ENCODE measurements at places on chromosomes 11 and 22.

- no peak for DNase-seq
Observed at GRCh38 chr11:8830641-8831040, 80.3 kb upstream of the AKIP1 start.

- no peak for DNase-seq
Observed at GRCh38 chr11:35357923-35358322, 61.4 kb downstream of the SLC1A2 start.

DNA sequence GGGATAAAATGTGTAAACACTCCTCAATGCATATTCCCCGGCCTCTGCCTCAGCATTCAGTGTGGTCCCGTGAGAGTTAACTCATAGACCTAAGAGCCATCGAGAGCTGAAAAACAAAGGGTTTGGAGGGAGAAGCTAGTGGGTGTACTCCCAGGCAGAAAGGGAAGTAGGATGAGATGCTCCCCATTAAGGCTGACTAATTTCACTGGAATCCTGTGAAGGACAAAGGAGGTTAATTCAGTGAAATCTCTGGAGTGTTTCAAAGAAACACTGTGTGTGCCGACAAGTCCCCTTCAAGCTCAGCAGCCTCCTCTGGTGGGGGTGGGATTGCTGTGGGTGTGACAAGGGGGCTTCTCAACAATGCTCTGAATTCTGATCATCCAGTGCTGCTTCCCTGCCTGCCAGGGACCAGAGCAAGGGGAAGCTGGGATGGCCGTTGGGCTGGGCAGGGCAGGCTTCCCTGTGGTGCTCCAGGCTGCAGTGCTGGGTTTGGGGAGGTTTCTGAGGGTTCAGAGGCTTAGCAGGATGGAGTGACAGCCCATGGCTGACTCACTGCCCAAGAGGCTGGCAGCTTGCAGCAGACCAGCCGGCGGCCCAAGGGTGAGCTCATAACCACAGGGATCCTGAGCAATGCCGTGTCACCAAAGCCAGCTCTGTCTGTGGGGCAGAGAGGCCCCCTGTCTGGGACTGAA, 61.4 kb upstream of the BMAL1 start:
- DNase-seq: no peak

GRCh38 chr22:49866134-49866533, 12.5 kb downstream of the ZBED4 start:
- DNase-seq: no peak

DNA sequence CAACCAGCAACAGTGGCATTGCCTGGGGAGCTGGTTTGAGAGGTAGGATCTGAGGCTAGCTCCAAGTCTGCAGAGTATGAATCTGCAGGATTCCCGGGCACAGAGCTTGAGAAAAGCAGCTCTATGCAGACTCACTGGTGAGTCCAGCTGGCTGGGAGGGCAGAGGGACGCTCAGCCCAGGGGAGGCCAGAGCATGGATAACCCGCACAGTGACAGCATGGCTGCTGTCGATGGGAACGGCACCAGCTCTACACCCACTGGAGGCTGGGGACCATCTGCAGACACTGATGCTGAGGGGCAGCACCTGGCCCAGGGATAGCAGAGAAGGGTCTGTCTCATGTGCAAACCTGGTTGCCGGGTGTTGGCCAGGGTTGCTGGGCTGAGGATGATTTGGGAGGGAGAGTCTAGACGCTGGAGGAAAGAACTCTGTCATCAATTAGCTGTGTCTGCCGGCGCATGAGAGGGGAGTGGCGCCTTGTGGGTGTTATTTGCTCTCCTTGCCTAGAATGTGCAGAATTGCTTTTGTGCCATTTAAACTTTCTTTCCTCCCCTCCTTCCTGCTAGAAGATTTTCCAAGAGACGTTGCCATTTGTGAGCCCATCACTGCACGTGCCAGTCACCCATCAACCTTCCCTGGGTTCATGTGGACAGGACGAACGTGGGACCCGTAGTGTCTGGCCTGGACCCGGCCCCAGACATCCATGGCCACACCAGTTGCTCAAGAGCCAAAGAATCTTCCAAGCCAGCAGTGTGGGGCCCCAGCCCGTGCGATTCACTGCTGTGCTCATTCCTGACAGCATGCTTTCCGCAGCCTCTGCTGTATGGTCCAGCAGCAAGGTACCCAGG, 19.1 kb upstream of the LINC01488 start:
- no peak for DNase-seq

DNA sequence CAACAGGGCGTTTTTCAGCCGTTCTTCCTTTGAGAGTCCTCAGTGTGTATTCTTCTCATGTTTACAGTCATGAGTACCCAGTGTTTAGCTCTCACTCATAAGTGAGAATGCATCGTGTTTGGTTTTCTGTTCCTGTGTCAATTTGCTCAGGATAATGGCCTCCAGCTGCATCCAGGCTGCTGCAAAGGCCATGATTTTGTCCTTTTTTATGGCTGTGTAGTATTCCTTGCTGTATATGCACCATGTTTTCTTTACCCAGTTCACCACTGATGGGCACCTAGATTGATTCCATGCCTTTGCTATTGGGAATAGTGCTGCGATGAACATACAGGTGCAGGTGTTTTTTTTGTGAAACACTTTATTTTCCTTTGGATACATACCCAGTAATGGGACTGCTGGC, 23.5 kb downstream of the B3GAT1 start:
- no peak for DNase-seq

DNA sequence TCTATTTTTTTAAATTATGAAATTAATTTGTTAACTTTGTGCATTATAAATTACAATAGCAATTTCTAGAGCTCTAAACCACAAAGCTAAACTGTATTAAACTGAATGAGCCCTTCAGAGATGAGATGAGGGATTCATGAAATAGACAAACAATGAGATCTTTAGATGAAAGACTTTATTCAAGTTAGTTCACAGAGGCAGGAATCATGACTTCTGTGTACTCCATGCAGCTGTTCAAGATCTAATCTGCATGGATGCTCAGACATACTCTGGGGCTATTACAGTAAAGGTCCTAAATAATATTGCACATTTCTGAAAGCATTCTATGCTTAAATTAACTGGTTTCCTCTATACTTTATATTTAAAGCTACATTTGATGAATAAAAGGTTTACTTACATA, 122.7 kb downstream of the FCHSD2 start:
- no peak for DNase-seq

GRCh38 chr22:48327721-48328120, 1500.0 kb downstream of the BRD1 start:
- no peak for DNase-seq

- DNase-seq: no peak
Observed at GRCh38 chr11:78046486-78046854, 17.2 kb upstream of the THRSP start.

GRCh38 chr22:35426801-35427140, 26.8 kb downstream of the MCM5 start:
- no peak for DNase-seq

- no peak for DNase-seq
Observed at GRCh38 chr11:13206086-13206640, 71.4 kb upstream of the BMAL1 start.

- no peak for DNase-seq
Observed at GRCh38 chr22:46528121-46528610, 9.3 kb downstream of the CELSR1 start.

GRCh38 chr22:46563381-46564083, 26.1 kb upstream of the CELSR1 start:
- peak; percentile 75 for DNase-seq

GRCh38 chr11:32305460-32305859, 129.9 kb downstream of the WT1 start:
- no peak for DNase-seq

DNA sequence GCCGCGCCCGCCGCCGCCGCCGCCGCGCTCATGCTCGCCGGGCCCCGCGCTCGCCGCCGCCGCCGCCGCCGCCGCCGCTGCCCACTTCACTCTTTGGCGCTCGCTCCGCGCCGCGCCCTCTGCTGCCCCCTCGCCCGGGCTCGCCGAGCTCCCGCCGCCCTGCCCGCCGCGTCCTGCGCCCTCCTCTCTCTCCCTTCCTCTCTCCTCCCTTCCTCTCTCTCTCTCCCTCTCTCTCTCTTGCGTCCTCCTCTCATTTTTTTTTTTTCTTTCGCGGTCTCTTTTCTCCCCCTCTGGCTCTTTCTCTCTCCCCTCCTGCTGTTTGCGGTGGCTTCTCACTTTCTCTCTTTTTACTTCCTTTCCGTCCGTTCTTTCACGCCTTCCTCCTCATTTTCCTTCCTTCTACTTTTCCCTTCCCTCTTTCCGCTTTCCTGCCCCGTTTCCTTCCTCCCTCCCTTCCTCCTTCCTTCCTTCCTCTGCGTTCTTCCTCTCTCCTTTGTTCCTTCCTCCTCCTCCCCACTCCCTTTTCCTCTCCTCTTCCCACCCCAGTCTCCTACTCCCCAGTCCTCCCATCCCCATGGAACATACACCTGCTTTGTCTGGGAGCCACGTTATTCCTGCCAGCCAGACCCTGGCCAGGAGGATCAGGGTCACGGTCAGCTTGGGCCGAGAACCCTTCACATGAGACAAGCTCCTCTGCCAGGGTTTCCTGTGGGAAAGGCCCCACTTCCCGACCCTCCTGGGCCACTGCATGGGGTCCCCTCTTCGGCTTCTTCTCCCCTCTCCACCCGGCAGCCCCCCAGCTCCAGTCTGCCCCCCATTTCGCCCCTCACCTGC, 19.3 kb upstream of the SHISAL1 start:
- no peak for DNase-seq

DNA sequence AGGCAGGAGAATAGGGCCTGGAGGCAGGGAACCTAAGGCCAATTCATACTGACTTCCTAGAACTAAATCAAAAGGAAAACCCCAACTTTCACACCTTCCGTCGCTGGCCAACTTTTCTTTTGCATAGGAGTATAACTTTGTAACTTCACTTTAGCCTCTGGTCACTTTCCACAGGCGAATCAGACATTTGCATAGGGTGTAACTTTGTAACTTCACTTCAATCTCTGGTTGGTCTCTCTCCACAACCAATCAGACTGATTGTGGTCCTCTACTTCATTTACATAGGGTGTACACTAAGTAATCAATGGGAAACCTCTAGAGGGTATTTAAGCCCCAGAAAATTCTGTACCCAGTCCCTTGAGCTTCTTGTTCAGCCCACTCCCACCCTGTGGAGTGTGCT, 11.5 kb upstream of the TMPRSS4 start:
- no peak for DNase-seq

DNA sequence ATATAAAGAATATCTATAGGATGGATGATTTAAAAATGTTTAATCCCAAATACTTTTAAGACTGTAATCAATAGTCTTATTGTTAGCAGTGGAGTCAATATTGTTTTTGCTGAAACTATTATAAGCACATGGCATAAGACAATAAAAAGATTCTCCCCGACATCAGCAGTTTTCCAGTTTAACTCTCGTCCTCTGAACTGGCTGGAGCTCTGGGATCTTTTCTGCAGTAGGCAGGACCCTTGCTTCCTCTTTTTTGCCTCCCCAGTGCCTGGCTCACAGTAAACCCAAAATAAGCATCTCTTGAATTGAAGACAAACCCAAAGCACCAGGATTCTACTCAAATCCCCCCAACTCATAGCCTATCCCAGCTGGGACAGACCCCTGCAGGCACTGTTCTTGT, 32.9 kb downstream of the KCNJ1 start:
- no peak for DNase-seq

DNA sequence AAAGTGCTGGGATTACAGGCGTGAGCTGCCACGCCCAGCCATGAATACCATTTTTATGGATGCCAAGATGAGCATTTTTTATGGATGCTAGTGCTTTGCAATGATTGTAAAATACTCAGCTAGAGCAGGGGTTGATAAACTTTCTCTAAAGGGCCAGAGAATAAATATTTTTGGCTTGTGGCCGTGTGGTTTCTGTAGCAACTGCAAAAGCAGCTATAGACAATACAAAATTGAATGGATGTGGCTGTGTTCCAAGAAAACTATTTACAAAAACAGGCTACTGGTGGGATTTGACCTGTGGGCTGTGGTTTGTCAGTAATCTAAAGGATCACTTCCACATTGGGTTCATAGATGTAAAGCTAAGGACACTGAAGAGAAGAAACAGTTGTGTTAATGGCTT, 56.0 kb downstream of the COMMD9 start:
- DNase-seq: no peak

- DNase-seq: no peak
Observed at GRCh38 chr11:59206635-59207034, 6.1 kb downstream of the MPEG1 start.

DNA sequence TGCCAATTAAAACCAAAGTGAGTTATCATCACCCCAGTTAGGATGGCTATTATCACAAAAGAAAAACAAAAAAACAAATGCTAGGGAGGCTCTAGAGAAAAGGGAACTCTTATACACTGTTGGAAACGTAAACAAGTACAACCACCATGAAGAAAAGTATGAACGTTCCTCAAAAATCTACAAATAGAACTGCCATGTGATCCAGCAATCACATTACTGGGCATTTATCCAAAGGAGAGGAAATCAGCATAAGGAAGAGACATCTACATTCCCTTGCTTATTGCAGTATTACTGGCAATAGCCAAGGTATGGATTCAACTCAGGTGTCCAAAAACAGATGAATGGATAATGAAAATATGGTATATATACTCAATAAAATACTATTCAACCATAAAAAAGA, 1145.1 kb downstream of the LRRC4C start:
- DNase-seq: no peak

DNA sequence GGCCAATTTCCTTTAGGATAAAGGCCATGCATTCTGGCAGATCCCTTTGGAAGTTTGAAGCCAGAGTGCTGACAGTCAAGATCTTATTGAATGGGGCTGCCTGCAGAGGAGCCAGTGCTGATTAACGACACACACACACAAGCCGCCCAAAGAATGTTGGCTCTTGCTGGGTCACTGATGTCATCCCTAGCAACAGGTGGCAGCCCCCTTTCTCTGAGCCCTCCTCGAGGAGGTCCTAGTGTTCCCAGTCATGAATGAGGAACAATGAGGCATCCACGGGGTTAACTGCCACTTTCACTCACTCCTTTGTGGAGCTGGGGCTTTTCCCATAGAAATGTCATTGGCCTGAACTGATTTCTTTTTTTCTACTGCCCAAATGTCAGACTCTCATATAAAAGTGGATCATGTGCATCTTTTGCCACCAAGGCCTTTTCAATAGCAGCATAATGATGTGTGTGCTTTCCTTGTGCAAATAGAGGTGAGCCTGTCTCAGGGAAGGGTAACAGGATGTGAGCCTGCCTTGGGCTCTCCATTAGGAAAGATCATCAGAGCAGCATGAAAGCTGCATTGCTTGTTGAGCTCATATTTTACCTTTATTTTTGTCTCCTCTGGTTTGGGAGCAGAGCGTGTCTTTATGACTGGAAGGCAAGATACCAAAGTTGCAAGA, 301.8 kb upstream of the MTNR1B start:
- no peak for DNase-seq

DNA sequence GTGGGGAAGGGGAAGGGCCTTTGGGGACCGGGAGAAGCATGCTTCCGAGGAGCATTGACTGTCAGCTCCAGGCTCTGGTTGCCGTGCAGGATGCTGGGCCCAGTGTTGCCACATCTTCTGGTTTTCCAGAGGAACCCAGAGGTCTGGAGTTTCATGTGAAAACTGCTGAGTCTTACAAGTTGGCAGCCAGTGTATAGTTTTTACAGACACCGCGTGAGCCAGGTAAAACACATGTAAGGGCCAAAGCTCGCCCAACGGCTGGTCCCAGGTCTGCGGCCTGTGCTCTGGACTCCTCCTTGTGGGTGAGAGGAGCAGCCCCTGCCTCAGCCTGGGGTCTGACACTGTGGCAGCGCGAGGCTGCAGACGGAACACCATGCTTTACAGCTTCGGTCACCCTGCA, 18.4 kb upstream of the SORL1-AS1 start:
- no peak for DNase-seq

GRCh38 chr22:37080438-37080837, 28.9 kb downstream of the KCTD17 start:
- DNase-seq: no peak

Data from activated naive CD8-positive, alpha-beta T cell treated with anti-CD3 and anti-CD28 coated beads for 36 hours (primary cell).